RPMI8226 (cell line): ENCODE measurements at places on chromosomes 4 and X.
A peak's percentile ranks its signal among the peaks of the same experiment; 100 is the strongest.

DNA sequence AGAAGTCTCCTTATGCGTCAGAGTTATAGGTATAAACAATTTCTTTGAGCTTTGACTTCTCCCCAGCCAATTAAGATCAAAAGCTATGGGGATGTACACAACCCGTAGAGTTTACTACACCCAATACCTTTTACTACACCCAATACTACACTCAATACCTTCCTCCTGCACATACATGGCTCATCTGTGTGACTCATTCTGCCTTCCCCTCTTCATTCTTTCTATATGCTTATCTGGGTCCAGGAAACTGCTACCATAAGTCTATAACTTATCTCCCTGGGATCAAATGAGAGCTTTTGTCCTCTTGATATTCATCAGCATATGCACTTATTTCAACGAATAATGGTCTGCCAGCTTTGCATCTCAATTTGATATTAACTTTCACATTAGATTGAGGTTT lies 28.2 kb downstream of the ANKRD50 start:
- no peak for DNase-seq

DNA sequence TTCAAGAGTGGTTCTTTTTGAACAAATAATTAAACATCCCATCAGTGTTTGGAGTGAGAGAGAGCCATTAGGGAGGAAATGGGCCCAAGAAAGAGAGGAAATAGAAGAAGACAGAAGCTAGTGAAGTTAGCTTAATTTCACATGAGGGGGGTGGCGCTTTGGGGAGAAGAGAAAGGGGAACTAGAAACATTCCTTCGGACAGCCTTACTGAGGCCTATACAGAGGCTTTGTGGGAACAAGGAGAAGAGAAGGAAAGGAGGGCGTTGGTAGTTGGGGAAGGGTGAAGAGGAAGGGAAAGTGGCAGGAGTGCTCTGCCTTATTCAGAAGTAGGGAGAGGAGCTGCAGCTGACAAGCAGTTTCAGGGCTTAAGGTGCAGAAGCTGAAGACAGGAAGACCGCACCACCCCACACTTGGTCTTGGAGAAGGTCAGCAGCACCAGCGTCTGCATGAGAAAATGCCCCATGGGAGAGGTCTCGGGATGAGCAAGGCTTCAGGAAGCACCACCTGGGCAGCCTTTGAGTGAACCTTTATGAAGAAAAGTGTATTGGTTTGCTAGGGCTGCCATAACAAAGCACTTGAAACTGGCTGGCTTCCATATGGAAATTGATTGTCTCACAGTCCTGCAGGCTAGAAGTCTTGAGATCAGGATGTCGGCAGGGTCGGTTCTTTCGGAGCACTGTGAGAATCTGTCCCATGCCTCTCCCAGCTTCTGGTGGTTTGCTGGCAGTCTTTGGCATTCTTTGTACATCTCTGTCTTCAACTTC lies 85.1 kb downstream of the KIT start:
- DNase-seq, result no peak

- DNase-seq, result no peak
Measured at GRCh38 chr4:56691425-56691824, 10.3 kb upstream of the HOPX start.

- DNase-seq, result no peak
Measured at GRCh38 chr4:64503416-64503815, 94.2 kb upstream of the TECRL start.

DNA sequence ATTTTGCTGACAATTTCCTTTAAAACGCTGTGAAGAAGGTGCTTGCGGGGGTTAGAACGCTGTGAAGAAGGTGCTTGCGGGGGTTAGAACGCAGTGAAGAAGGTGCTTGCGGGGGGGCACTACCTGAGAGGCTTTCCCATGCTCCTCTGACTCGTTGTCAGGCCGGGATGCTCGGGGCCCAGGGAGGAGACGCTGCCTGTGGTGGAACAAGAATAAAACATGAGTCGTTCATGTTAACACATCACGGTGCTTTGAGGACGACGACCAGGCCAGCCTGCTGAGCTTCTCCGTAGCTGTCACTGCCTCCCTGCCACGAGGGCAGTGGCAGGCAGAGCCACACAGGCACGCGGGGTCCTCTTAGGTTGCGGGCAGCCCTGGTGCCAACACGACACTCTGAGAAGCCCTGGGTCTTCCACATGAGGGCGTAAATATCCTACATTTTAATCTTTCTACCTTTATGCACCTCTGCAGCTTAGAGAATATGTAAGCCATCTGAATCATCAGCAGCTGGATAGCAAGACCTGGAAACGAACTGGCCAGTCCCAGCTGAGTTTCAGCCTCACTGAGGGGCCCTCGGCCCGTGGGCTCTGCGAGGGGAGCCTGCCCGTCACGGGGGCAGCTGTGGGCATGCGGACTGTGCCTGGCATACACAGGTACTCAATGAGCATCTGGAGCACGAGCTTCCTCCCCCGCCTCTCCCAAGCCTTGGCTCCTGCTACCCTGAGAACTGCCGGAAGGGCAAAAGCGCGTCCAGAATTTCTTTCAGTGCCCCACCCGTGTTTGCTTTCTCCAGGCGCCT lies 47.0 kb downstream of the FGFRL1 start:
- DNase-seq, result no peak

DNA sequence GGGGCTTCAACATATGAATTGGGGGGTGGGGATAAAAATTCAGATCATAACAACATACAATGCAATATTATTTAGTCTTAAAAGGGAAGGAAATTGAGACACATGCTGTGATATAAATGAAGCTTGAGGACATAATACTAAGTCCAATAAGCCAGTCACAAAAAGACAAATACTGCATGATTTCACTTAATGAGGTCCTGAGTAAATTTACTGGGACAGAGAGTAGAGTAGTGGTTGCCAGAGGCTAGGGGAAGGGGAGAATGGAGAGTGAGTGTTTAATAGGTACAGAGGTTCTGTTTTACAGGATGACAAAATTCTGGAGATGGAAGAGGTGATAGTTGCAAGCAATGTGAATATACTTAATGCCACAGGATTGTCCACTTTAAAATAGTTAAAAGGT lies 89.2 kb upstream of the RAPGEF2 start:
- DNase-seq, result no peak

- no peak for DNase-seq
Measured at GRCh38 chrX:22603060-22603459, 330.3 kb downstream of the CBLL2 start.

- no peak for DNase-seq
Measured at GRCh38 chrX:12866451-12867377, at the start of gene TLR7. TLR7 (plus strand) TSS chrX:12867072; CDS start chrX:12867579, 507 bp downstream.

GRCh38 chr4:94345266-94345665 lies 2.6 kb upstream of the HPGDS start:
- no peak for DNase-seq

DNA sequence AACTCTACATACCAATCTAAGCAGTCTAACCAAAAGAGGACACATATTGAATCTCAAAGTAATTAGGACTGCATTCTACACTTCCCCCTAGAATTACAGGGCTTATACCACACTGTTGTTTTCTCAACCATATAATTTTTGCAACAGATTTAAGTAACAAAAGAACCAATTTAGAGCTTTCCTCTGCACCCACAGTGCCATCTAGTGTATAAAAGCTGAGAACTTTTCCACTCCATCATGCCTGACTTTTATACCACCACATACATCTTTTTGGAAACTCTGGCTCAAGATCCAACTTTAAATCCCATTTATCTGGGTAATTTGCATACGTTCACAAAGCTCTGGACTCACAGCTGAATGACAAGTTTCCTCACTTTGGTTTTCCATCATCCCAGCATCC lies 99.5 kb downstream of the EFHC2 start:
- no peak for DNase-seq

DNA sequence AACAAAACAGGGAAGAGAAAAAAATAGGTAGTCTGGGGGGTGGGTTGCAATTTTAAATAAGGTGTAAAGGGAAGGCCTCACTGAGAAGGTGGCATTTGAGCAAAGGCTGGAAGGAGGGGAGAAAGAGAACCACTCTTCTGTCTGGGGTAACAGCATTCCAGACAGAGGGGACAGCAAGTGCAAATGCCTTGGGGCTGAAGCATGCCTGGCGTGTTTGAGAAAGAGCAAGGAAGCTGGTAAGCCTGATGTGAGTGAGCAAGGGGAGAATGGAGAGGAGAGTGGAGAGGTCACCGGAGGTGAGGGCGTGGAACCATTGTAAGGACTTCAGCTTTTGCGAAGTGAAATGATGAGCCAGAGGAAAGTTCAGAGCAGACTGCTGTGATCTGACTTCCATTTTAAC lies 19.7 kb upstream of the DOCK11 start:
- no peak for DNase-seq

DNA sequence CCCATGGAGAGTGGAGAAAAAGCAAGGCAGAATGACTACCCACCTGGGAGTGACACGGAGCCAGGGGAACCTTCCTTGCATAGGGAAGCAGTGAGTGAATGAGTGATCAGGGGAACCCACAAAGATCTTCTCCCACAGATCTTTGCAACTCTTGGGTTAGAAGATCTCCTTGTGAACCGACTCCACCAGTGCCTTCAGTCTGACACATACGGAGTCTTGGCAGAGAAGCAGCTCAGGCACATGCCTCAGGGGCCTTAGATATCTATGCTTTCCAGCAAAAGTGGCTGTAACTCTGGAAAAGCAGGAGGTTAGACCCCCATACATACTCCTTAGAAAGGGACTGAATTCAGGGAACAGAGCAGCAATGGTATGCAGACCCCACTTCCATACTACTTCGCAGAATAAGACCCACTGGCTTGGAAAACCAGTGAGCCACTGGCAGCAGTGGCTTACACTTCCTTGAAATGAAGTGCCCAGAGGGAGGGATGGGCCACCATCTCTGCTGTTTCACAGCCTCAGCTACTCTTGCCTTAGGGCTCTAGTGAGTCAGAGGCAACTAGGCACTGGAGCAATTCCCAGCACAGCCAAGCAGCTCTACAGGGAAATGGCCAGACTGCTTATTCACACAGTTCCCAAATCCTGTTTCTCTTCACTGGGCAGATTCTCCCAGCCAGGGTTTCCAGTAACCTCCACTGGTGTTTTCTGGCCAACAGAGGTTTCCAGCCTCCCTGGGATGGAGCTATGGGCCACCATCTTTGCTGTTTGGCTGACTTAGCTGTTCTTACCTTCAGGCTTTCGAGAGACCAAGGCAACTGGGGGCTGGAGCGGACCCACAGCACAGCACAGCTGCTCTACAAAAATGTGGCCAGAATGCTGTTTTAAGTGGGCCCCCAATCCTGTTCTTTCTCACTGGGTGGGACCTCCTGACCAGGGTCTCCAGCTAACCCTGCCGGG lies 82.8 kb upstream of the TCEAL2 start:
- no peak for DNase-seq

DNA sequence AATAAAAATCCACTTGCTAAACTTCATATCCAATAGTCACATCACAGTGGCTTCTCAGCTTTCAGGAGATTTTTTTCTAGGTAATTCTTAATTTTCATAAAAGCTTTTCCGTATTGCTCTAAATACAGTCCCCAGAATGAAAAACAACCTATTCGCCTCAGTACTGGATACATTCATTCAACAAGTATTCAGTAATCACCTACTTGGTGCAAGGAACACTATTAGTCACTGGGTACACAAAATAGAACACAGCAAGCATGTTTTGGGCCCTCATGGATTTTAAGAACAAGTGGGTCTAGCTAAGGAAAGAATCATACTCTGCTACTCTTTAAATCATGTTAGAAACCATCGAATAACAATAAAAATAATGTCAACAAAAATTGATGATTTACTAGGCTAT lies 2.8 kb upstream of the BEX3 start:
- DNase-seq, result no peak

DNA sequence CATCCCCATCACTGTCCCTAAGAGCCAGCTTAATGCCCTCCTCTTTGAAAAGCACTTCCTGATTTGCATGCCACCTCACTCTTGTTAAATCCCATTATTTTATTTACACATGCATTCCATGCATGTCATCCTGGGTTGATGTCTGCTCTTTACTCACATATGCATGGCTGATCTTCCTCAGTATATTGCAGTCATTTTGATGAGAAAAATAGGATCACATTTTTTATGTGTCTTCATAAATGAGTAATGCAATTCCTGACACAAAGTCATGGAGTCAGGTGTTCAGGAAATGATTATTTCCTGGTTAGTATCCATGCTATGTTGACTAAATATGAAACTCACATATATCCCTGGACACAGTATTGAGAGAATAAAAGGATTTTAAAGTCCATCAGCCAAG lies 204.7 kb downstream of the SLIT2 start:
- DNase-seq, result no peak

GRCh38 chr4:63663870-63664269 lies 745.4 kb downstream of the TECRL start:
- peak; percentile 3 for DNase-seq

DNA sequence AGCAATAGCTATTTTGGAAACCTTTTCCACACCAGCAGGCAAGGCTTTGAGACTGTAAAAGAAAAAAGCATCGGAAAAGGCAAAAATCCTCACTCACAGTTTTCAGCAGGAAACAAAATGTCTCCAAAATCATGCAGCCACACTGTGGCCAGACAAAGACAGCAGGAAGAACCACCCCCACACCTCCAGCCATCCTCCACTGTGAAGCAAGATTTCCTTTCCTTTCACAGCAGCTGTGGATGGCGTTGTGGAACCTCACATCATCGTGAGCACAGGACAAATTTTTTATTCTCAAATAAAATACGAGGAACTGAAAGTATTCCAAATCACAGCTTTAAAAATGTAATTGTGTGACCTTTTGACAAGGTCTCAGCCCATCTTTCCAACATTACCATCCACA lies 351.7 kb upstream of the NOCT start:
- DNase-seq, result no peak

GRCh38 chrX:134741746-134742145 lies 83.5 kb upstream of the PLAC1 start:
- DNase-seq, result no peak

- no peak for DNase-seq
Measured at GRCh38 chr4:77074381-77074831, 1.4 kb downstream of the CCNI start.

DNA sequence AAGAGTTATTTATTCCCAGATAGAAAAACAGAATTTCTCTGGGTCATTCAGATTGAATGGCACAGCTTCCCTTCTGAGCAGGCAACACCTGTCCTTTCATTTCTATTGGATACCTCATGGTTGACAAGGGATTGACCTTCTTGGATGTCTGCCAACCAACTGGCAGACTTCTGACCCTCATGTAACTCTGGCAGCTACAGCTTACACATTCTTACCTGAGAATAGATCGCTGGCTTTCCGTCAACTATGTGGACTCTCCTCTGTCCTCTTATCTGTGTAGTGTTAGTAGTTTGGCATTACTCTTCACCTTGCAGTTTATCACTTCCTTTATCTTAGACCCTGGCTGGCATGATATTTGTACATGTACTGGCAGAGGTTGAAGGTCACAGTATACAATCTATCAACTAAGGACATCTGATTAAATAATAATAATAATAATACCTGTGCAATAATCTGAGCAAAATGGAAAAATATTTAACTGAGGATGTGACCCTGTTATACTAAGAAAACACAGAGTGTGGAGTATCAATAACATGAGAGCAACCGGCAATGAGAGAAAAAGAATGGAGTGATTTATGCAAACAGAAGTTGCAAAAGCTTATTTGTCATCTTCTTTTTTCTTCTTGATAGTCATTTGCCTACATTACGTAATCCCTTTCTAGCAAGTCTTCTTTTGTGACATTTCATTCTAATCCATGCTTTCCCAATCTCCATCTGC lies 1118.2 kb downstream of the ARAP2 start:
- DNase-seq, result no peak
